ENCODE measurements at places on chromosomes 3 and 15.

GRCh38 chr3:193963808-193964516, 172.0 kb upstream of the HES1 start:
- no peak for DNase-seq

DNA sequence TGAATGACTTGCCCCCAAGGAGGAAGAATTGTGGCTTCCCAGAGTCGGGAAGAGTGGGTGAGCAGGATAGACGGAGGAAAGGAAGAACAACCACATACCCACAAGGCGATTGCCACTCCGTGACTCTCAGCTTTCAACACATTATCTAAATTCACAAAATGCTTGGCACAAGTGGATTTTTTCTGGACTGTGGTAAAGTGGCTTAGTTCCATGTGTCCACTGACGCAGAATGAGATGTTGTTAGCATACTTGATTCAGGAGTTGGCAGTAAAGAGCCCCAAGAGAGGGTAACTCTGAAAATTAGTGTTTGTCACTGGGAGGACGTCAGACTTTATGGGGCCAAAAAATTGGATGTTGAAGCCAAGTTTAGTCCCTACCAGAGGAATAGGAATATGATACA, 198.8 kb upstream of the CTNNB1 start:
- peak; percentile 88 for DNase-seq

DNA sequence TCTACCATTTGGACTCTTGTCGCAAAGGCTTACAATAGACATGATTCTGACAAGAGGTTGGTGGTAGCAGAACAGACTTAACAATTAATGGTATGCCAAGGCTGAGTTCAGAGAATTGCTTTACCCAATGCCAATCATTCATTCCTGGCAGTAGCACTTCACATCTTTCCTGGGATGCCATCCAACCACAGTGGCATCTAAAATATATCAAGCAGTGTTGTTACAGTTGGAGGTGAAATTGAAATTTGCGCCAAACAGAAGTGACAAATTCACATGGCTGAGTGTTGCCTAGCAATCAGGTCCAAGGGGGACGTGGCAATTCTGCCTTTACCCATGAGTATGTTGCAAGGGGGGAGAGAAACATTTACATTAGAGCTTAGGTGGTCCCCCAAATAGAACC, 21.0 kb upstream of the DPH6 start:
- DNase-seq, result no peak

DNA sequence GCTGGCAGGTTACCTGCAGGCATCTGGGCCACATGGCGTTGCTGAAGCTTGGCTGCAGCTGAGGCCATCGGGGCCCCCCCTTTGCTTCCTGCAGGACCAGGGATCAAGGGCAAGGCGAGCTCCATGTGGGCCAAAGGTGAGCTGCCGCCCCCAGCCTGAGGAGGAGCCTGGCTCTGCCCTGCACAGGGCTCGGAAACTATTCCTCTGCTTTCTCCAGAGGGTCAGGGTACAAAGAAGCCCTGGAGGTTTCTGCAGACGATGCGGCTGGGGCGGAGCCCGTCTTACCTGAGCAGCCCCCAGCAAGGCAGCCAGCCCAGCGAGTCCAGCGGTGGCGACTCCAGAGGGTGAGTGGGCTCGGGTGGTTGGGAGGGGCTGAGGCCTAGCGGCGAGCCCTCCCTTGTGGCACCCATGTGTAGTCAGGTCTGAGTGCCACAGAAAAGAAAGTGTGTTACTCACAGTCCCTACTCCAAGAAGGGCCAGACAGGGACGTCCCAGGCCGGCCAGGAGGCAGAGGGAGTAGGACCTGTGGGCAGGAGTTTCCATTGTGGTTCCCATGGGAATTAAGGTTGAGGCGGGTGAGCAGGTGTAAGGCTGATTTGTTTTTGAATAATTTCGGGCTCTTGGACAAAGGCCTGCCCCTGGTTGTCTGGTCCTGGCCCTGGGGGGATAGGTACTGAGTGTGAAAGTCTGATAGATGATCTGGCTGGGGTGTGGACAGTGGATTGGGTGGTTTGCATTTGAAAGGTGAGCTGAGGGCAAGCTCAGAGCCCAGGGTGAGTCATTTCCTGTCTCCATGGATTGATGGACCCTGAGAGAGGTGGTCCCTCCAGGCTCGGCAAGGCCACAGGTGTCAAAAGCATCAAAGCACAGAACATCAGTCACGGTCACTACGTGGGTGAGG, 25.4 kb downstream of the CFAP100 start:
- no peak for DNase-seq

GRCh38 chr3:23836536-23837230, 30.9 kb downstream of the UBE2E1 start:
- no peak for DNase-seq
